Stimulated activated CD4-positive, alpha-beta T cell treated with anti-CD3 and anti-CD28 coated beads, Interleukin-4, amount 100 ng/mL, for 24 hours (primary cell): ENCODE measurements at places on chromosomes 1 and 21.

GRCh38 chr1:223248770-223249140 lies 105.7 kb upstream of the TLR5 start:
- peak; percentile 11 for DNase-seq

GRCh38 chr1:43843684-43844083 lies 89.9 kb upstream of the ARTN start:
- no peak for DNase-seq

GRCh38 chr1:172875892-172876291 lies 174.8 kb downstream of the TNFSF18 start:
- no peak for DNase-seq

DNA sequence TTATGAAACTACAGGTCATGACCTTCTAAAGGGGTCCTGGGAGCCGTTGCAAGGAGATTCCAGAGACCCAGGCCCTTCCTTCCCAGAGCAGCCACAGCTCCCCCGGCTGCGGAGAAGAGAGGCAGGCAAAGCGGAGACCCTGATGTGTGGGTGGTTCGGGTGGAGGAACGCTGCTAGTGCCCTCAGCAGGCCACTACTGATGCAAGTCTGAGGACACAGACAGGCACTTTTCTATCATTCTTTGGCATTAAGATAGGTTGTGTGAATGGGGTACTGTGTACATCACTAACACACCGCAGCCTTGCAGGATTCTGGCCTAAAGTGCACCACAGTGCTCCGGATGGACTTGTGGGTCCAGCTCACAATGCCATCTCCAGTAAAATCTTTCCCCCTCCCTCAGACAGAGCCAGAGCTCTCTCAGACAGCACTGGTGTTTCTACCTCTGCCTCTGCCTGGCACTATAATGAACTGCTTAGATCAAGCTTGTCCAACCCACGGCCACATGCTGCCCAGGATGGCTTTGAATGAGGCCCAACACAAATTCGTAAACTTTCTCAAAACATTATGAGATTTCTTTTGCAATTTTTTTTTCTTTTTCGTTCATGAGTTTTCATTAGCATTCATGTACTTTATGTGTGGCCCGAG lies 121.4 kb downstream of the TGFBR3 start:
- no peak for DNase-seq

DNA sequence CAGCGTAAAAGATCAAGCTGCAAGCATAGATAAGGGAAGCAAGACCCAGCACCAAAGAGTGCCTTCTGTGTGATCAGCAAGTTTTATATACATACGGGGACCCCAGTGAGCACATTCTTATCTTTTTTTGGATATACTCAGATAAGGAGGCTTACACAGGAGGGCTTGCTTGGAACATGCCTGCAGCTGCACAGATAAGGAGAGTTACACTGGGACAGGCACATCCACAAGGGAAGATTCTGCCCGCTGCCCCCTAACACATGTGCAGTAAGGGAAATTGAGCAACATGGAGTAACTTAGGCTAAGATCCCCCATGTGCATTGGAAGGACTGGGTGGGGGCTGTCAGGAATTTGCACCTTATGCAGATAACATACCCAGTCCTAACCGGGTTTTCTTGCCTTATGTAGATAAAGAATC lies 1334.8 kb downstream of the MRPL39 start:
- no peak for DNase-seq

GRCh38 chr1:169271098-169271497 lies 96.5 kb downstream of the NME7 start:
- DNase-seq: no peak

GRCh38 chr1:198968866-198969265 lies 330.0 kb downstream of the PTPRC start:
- no peak for DNase-seq

GRCh38 chr1:6222636-6223035 lies 13.1 kb downstream of the ICMT start:
- DNase-seq: no peak

GRCh38 chr1:80646053-80646452 lies 1154.7 kb upstream of the ADGRL2 start:
- DNase-seq: no peak

DNA sequence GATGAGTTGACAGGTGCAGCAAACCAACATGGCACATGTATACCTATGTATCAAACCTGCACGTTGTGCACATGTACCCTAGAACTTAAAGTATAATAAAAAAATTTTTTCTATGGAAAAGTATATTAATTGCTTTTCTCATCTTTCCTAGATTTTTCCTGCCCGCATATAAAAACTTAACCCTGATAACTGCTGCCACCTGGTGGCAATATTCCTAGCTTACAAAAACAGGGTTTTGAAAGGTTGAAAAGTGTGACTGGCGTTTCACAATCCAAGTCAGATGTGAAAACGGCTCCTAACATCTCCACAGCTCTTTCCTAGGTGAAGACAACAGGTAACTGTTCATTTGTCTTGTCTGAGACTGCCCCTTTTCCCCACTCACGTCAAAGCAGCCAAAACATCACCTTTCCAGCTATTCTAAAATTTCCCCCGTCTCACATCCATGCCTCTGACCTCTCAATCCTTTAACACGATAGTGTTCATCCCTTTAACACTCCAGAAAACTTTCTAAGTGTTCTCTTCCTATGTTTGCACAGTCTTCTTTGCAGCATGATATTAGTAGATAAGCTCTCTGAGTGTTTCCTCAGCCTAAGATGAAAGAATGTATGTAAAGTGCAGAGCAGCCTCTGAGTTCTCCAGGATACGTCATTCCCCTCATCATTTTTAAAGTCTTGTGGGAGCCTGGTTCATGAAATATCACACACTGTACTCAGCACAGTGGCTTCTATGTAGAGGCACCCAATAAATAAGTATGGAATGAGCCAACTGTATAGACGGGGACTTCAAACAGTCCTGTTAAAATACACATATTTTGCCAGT lies 27.5 kb downstream of the OVGP1 start:
- peak; percentile 54 for DNase-seq

DNA sequence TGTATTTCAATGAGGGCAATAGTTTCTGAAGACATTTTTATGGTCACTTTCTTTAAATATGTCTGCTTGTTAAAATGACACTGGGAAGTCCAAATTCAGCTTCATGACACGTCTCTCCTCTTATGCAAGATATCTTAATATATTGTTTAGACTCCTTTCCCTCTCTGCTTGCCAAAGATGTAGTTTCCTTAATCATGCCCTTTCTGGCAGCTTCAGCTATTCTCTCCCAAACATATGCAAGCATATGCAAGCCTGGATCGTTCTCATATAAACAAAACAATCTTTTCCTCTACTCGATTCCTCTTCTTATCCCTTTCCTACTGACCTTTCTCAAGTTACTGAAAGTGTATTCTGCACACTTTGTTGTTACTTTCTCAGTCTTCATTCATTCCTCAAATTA lies 372.2 kb downstream of the PTBP2 start:
- DNase-seq: no peak

DNA sequence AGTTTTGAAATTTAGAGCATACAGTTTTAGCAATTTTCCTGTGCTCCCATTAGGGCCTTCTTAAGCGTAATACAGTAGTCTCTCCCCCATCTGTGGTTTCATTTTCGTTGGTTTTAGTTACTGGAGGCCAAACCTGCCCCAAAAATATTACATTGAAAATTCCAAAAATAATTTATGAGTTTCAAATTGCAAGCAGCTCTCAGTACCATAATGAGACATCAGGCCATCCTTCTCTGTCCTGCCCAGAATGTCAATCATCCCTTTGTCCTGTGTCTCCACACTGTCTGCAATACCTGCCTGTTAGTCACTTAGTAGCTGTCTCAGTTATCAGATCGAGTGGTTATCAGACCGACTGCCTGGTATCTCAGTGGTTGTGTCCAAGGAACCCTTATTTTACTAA lies 45.4 kb downstream of the ADSS2 start:
- no peak for DNase-seq

GRCh38 chr1:170590921-170591705 lies 59.1 kb downstream of the GORAB start:
- no peak for DNase-seq

DNA sequence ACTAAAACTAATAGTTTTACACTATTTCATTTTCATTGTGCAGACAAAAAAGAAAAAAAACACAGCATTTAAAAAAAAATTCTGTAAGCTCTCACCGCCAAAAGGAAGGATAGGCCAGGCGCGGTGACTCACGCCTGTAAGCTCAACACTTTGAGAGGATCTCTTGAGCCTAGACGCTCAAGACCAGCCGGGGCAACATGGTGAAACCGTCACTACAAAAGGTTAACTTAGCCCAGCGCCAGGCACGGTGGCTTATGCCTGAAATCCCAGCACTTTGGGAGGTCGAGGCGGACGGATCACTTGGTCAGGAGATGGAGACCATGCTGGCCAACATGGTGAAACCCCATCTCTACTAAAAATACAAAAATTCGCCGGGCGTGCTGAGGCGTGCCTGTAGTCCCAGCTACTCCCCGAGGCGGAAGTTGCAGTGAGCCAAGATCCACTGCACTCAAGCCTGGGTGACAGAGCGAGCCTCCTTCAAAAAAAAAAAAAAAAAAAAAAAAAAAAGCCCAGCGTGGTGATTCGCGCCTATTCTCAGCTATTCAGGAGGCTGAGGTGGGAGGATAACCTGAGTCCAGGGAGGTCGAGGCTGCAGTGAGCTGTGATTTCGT lies 14.3 kb upstream of the SPEN start:
- DNase-seq: peak; percentile 49

- peak; percentile 62 for DNase-seq
Observed at GRCh38 chr21:37365517-37366481, 774 bp upstream of the DYRK1A start.

- no peak for DNase-seq
Observed at GRCh38 chr1:215776336-215776735, 209.2 kb downstream of the KCTD3 start.

- no peak for DNase-seq
Observed at GRCh38 chr1:226709953-226710352, 29.1 kb downstream of the ITPKB start.

GRCh38 chr1:212595787-212596714 lies 12.5 kb upstream of the ATF3 start:
- DNase-seq: peak; percentile 69

DNA sequence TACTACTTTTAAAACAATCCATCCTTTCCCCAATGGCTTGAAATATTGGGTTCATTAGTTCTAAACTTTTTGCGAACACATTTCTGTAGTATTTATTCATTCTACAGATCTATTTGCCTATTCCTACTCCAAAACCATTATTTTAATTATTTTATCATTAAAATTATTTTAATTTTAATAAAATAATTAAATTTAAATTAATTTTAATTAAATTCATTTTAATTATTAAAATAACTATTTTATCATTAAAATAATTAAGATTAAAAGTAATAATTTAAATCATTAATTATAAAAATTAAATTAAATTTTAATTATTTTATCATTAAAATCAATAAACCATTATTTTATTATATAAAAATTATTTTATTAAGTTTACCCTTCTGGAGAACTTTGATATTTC lies 15.6 kb downstream of the EDEM3 start:
- DNase-seq: no peak

GRCh38 chr1:54227891-54228310 lies 27.9 kb downstream of the MRPL37 start:
- DNase-seq: no peak

- no peak for DNase-seq
Observed at GRCh38 chr1:93749894-93750301, 68.3 kb upstream of the BCAR3 start.

DNA sequence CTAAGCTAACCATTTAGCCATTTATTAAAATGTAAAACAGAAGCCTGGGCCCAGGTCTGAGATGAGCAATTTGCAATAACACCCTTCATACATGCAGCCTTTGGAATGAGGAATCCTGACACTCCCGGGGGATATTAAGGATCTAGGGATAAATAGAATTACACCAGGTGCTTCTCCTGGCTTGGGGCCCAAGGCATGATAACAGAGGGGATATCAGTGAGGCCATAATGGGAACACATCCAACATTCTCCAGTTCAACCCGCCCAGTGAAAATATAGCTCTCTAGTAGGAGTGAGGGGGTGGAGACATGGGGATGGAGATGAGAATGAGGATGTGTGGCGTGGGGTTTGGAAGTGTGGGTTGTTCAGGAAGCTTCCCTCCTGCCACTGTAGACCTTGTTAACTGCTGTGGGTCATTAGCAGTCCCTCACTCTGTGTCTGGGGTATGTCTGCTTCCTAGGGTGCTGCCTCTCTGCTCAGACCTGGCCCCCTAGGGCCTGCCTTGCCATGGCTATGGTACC lies 57.9 kb upstream of the KANK4 start:
- DNase-seq: no peak

DNA sequence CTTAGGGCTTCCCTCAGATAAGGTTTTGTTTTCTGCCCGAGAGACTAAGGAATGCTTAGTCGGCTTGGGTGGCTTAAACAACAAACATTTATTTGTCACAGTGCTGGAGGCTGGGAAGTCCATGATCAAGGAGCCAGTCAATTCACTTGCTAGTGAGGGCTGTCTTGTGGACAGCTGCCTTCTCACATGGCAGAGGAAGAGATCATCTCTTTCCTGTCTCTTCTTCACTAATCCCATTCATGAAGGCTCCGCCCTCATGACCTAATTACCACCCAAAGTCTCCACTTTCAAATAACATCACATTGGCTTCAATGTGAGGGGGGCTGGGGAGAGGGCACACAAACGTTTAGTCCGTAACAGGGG lies 50.5 kb upstream of the IL12RB2 start:
- no peak for DNase-seq

DNA sequence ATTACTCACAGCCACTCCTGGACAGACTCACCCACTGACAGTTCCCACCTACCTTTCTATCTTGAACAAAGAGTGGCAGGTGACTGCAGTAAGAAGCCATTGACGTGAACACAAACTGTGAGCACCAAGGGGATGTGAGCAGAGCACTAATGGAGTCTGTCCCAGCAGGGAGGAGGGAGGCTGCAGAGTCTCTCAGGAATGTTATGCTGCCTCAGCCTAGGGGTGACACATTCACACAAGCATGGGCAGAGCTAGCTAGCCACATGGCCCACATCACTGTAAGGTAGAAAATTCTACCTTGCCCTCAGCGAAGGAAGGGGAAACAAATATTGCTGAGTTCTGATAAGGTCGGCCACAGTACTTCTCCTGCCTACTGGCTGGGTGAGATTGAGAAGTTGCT lies 56.8 kb upstream of the PTGFRN start:
- DNase-seq: no peak

DNA sequence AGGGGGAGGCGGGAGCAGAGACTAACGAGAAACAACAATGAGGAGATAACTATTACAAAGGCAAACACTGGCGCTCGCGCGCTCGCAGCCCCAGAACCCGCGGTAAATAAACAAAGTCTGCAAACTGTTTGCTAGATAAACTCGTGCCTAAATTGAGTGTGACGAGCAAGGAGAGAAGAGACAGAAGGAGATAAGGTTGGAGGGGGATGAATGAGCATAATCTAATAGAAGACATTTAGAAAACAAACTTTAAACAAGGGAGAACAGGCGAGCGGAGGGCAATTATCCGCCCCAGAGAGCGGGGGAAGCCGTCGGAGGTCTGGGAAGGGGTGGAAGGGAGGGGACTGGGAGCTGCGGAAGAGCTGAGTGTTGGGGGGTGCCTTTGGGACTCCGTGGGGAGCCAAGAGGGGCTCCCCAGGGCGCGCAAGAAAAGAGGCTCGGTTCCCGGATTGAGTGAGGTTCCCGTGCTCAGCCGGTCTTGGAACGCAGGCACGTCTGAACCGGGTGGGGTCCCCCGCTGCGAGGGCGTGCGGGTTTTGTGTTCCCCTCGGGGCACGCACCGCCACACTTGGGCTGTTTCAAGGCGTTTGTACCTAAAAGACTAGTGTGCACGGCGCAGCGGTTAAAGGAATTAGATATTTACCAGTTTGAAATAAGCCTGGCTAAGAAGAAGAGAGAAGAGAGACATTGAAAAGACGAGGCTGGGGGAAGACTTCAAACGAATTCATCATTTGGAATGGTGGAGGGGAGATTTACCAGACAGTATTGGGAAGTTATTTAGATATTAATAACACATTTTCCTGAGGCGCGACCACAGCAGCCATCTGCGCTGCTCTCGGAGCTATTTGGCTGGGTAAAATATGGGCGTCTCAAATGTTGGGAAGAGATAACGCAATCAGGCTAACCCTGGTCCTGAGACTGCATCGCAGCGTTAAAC lies 10.6 kb downstream of the PAX7 start:
- no peak for DNase-seq
